ENCODE measurements at places on chromosomes 11 and 22.
A peak's percentile ranks its signal among the peaks of the same experiment; 100 is the strongest.

DNA sequence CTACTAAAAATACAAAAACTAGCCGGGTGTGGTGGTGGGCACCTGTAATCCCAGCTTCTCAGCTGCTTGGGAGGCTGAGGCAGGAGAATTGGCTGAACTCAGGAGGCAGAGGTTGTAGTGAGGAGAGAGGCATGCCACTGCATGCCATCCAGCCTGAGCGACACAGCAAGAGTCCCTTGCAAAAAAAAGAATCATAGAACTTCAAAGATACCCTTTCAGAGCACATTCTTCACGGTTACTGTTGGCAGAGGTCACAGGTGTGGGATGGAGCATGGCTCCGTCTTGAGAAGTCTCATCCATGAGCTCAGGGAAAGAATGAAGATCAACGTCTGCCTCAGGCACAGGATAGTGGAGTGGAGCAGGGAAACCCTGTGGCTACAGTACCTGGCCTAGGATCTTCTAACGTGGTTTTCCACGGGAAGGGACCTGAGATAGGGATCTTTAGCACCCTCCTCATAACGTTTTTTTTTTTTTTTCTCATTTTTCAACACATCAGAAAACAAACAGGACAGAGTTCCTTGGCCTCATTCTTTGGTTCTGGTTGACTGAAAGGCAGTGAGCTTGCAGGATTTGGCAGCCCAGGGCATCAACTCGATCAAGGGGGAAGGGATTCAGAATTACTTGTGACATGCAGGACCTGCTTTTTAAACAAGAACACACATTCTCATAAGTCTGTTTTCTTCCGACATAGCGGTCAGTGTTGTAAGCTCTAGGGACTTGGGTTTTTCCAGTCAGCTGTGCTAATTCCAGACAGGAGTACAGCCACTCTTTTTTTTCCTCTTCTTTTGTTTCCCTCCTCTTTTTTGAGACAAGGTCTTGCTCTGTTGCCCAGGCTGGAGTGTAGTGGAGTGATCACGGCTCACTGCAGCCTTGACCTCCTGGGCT lies 22.8 kb downstream of the F2 start:
- no peak for DNase-seq

DNA sequence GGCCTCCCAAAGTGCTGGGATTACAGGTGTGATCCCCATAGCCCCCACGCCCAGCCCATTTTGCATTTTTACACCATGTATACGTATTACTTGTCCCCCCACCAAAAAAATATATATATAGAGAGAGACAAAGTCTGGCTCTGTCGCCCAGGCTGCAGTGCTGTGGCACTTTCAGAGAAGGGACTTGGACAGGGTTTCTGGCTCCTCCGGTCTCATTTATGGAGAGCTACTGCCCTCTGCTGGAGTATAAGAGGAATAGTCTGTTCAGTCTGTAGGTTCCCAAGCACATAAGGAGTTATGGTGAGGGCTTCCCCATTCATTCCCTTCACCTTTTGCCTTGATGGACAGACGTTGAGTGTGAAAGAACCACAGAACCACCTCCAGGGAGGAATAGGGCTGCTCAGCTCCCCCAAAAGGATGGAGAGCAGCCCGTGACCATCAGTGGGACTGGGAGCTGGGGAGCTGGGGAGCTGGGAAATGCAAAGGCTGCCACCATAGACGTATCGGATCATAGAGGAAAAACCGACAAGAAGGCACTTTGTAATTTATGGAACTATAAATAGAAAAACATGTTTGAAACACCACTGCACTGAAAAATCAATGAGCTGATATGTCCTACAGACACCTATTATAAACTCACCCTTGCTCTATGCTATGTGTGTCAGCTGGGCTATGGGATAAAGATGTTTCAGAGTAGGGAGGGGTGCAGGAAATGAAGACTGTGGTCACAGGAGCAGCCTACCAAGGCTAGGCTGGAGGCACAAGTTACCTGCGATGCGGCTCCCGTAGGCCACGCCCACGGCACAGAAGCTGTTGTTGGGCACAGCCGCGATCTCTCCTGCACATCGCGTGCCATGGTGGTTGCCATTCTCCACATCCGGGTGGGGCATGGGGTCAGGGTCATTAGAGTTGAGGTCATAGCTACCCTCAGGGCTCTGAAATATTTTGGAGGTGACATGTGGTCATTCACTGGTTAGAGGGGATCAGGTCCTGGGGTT lies 5.2 kb downstream of the PCSK7 start:
- DNase-seq: peak; percentile 75

GRCh38 chr11:25396847-25397246 lies 900.0 kb downstream of the LUZP2 start:
- DNase-seq: no peak

DNA sequence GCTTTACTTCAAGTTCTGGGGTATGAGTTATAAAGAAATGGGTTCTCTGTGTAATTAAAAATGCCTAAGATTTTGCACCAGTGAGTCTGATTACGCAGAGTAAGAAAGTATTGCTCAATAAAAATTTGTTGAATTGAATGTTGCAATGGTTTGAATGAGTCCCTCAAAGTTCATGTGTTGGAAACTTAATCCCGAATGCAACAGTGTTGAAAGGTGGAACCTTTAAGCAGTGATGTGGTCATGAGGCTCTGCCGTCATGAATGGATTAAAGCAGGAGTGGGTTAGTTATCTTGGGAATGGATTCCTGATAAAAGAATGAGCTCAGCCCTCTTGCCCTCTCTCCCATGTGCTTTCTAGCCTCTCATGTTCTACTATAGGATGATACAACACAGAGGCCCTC lies 52.6 kb upstream of the SESN3 start:
- DNase-seq: no peak

- peak; percentile 70 for DNase-seq
Observed at GRCh38 chr22:37377927-37378326, 49.4 kb downstream of the ELFN2 start.

DNA sequence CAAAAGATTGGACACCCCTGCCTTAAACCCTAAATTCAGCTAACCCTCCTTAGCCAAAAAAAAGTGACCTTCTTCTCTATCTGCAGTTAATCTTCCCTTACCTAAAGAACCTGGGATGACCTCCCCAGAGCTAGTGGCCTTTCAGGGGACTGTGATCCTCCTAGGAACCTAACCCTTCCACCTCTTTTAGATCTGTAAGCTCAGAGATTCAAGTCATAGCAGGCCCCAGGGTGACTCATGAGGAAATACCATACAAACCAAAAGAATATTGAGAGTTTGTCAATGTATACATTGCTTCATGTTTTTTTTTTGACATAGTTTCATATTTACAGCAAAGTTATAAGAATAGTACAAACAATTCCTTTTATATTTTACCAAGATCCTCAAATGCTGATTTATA lies 38.3 kb upstream of the CXCR5 start:
- DNase-seq: no peak

- no peak for DNase-seq
Observed at GRCh38 chr22:36282328-36282831, 29.4 kb downstream of the APOL1 start.

DNA sequence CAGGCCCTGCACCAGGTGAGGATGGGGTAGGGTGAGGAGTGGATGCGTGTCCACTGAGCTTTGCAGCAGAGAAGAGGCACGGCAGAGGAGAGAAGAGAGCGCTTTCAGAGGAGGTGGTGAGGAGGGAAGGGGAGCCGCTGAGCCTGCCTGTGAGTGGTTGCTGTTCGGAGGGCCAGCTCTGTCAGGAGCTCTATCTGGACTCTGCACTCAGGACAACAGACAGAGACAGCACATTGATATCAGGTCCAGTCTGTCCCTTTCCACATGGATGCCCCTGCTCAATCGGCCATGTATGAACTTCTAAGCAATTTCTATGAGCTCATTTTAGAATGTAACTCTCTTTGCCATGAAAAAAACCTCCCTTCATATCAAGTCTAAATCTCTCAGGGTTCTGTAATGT lies 158.6 kb downstream of the KIRREL3 start:
- DNase-seq: no peak

- DNase-seq: no peak
Observed at GRCh38 chr11:9133956-9134355, 42.6 kb upstream of the SCUBE2 start.

- no peak for DNase-seq
Observed at GRCh38 chr11:45554230-45554967, 111.0 kb downstream of the CHST1 start.

DNA sequence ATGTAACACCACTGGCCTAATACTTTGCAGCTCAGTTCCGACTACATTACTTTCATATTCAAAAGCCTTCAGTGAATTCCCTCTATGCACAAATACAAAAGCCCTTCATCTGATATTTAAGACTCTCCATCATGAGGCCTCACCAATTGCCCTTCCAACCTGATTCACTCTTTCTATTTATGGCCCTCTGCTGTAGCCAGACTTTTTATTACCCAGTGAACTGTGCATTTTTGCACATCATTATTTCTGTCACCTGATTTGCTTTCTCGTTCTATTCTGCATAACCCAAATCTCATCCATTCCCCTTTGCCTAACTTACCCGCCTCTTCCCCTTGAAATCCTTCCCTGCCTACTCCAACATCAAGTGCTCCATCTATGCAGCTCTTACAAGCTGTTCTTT lies 78.3 kb downstream of the BBOX1 start:
- DNase-seq: no peak

- DNase-seq: no peak
Observed at GRCh38 chr11:72594493-72595291, 79.5 kb downstream of the PDE2A start.

DNA sequence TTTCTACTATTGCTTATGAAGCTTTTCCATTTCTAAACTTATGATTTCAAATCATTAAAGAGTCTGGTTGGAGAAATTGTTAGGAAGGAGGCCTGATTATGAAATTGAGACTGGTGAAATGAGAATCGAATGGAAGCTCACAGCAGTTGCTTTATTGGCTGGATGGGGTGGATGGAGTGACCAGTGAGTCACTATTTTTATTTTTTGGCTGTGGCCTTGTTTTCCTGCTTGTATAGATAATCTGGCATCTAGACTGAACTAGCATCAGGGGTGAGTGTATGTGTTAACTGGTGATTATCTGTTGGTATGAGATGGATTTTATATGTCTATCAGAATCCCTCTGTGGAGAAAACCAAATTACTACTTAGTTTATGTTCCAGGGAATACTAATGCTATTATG lies 36.2 kb downstream of the UVRAG start:
- no peak for DNase-seq

DNA sequence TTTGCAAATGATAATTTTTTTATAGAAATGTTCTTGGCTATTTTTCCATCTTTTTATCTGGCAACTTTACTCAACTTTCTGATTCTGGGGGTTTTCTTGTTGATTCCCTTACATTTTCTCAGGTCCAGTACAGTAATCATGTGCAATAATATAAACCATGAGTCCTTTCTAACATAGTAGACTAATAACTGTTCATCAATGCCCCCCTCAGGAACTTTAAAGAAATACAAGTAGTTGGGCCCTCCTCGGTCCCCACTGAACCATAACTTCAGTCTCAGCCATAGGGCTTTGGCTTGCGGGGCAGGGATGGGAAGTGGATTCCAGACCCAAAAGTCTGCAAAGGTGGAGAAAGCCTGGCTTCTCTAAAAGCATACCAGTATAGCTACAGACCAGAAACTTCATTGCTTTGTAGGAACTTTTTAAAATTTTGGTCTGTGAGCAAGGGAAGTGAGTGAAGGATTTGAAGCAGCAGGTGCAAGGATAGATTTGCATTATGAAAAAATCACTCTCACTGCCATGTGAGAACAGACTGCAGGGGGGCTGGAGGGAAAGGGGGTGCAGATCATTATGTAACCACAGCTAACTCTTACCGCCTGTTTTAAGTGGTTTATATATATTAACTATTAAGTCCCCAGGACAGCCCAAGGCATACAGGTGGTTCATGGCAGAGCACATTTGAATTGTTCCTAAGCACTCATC lies 10.4 kb upstream of the TUB start:
- peak; percentile 64 for DNase-seq

DNA sequence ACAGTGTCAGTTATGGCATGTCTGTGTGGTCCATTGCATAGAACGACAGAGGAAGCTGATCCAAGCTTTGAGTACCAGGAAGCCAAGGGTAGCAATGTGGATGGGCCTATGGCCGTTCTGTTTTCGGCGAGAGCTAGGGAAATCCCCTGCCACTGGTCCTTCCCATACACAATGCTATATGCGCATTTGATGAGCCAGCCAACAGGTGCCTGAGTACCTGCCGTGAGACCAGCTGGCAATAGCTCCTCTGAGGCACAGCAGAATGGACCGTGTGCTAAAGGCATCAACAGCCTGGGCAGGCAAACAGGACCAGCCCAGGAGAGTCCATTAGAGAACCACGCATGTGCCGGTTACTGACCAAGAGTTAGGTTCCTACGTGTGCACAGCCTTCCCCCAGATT lies 753.0 kb downstream of the NTM start:
- no peak for DNase-seq

DNA sequence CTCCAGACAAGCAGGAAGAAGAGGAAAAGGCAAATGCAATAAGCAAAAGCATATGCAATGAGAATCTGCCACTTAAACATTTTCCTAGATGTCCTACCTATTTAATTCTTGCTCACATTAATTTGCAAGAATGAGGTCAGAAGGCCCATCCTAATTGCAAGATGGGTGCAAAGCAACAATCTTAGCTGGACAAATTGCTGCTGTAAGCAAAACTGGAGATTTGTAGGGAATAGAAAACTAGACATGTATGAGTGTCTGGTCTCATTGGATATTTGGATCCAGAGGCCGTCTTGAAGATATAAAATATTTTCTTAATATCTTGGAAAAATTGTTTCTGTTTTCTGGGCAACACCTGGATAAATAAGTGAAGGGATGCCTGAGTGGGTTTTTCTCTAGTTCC lies 150.1 kb upstream of the PGR start:
- no peak for DNase-seq

DNA sequence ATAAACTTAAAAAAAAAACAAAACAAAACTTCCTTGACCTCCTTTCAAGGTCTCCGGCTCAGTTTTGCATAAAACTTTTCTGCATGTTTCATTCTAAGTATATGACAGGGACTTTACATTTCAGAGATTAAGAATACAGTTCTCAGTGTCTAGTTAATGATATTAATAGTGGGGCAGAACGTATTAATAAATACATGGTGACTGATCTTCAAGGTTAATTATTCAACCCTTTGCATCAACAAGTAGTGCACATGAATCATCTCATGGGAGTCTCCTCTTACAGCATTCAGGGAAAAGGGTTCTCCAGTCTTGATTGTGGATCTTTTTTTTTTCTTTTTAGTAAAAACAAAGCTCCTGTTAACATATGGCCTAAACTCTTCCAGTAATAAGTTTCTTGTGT lies 146.8 kb downstream of the KIRREL3 start:
- no peak for DNase-seq

- no peak for DNase-seq
Observed at GRCh38 chr11:121539000-121539399, 86.2 kb upstream of the SORL1-AS1 start.

- no peak for DNase-seq
Observed at GRCh38 chr11:61700720-61701119, 20.5 kb downstream of the DAGLA start.

GRCh38 chr11:954392-955153 lies 28.9 kb downstream of the AP2A2 start:
- DNase-seq: no peak

- peak; percentile 83 for DNase-seq
Observed at GRCh38 chr22:40177738-40178416, at the start of gene TNRC6B. Gene TNRC6B (plus strand): TSS chr22:40177925. CDS start chr22:40178136, 211 bp downstream.
